ENCODE measurements at places on chromosomes 6 and 20.

- DNase-seq: no peak
Measured at GRCh38 chr20:61353261-61354000, 101.4 kb downstream of the CDH4 start.

GRCh38 chr6:161064915-161065314, 73.3 kb downstream of the MAP3K4 start:
- DNase-seq: no peak

DNA sequence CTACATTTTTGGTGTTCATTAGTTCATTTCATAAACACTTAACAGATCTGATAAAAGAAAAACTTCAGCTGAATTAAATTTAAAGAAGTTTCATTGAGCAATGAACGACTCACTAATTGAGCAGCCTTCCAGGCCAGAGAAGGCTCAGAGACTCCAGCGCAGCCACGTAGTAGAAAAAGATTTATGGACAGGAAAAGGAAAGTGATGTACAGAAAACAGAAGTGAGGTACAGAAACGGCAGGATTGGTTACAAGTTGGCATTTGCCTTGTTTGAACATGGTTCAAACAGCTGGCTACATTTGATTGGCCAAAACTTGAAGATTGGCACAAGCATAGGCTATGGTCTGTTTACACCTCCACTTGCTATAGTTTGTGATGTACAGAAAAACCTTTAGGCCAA, 166.3 kb upstream of the DTNBP1 start:
- DNase-seq: no peak

DNA sequence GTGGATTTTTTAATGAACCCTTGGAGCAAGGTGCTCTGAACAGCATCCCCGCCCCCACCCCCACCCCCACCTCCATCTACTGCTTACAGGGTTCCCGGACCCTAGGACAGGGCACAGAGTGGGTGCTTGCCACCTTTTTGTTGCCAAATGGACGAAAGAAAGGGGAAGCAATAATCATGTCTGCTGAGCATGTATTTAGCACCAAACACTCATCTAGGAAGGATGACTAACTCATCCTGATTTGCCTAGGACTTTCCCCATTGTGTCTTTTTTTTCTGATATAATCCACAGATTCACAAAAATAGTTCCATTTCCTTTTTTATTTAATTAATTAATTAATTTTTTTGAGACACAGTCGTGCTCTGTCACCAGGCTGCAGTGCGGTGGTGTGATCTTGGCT, 1.2 kb upstream of the PLTP start:
- no peak for DNase-seq

GRCh38 chr6:18263418-18264218, 712 bp downstream of the DEK start:
- peak; percentile 60 for DNase-seq

GRCh38 chr6:78947962-78948361, 80.6 kb downstream of the IRAK1BP1 start:
- no peak for DNase-seq

GRCh38 chr20:5080384-5080877, 39.3 kb downstream of the PCNA start:
- DNase-seq: peak; percentile 24

- DNase-seq: no peak
Measured at GRCh38 chr6:34957231-34957783, 68.3 kb downstream of the ANKS1A start.

GRCh38 chr6:148735989-148736388, 10.8 kb upstream of the UST start:
- DNase-seq: no peak

DNA sequence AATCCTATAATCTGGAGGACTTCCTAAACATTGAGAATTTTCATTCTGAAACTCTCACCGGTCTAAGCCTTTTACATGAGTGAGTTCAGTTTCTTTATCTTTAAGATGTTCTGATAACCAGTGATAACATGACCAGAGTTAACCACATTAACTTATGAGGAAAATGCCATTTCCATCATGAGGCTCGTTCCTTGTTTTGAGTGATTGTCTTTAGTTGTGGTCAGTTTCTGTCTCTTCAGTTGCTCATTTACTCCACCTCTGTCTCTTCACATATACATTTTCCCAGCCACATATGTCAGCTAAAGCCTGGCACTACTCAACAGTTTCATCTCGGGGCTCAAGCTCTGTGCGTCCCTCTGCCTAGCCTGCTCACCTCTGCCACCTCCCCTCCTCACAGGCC, 70.4 kb downstream of the JAG1 start:
- no peak for DNase-seq

GRCh38 chr6:85401186-85402021, 48.5 kb upstream of the NT5E start:
- no peak for DNase-seq

- DNase-seq: no peak
Measured at GRCh38 chr6:121497970-121498375, 62.5 kb downstream of the GJA1 start.

DNA sequence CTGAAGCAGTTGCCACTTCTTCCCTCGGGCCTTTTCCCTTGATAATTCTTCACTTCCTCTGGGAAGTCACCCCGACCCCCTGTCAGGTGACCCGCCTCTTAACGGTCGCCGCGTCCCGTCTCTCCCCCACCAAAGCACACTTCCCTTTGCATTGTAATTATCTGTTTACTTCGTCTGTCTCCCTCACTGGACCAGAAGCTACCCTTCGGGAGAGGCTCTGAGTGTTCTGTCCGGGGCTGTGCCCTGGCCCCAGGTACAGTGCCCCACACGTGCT, 771 bp upstream of the SNAI1 start:
- DNase-seq: no peak

- DNase-seq: no peak
Measured at GRCh38 chr6:17710331-17710730, 3.6 kb upstream of the NUP153 start.

- peak; percentile 99 for DNase-seq
Measured at GRCh38 chr6:42017021-42017643, 33.2 kb upstream of the TAF8 start.

DNA sequence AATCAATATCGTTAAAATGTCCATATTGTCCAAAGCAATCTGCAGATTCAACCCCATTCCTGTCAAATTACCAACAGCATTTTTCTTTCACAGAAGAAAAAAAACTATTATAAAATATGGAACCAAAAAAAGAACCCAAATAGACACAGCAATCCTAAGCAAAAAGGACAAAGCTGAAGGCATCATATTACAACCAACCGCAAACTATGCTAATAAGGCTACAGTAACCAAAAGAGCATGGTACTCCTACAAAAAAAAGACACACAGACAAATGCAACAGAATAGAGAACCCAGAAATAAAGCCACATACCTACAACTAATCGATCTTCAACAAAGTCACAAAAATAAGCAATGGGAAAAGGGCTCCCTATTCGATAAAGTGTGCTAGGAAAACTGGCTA, 49.2 kb downstream of the RNGTT start:
- DNase-seq: no peak

- DNase-seq: no peak
Measured at GRCh38 chr20:52082612-52083011, 109.0 kb downstream of the ZFP64 start.

- no peak for DNase-seq
Measured at GRCh38 chr6:1885576-1886011, 275.9 kb downstream of the FOXC1 start.

- DNase-seq: no peak
Measured at GRCh38 chr6:116447496-116448011, 13.6 kb upstream of the CALHM6 start.

GRCh38 chr6:2942914-2943563, 28.3 kb downstream of the SERPINB6 start:
- DNase-seq: no peak

DNA sequence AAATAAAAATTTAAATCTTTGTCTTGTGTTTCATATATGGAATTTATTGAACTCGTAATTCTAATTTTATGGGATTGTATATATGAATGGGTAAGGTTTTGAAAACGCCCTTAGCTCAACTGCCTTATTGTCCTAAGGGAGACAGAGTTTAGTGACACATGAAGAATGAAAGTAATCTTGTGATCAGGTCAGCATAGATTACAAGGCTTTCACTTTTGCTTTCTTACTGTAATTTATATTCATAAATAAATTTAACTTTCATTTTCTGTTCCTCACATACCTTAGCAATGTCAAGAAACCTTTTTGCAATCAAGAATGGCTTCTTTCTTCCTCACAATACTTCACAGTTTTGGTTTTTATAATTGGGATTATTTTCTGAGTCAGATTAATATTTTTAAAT, 14.4 kb downstream of the KPNA5 start:
- DNase-seq: peak; percentile 3

- DNase-seq: peak; percentile 79
Measured at GRCh38 chr6:139448051-139448649, 73.7 kb upstream of the CITED2 start.

GRCh38 chr6:45026003-45026516, 302.1 kb upstream of the RUNX2 start:
- no peak for DNase-seq

- DNase-seq: no peak
Measured at GRCh38 chr6:101011186-101011585, 130.1 kb upstream of the ASCC3 start.
